ENCODE measurements at places on chromosomes 7 and 10.

DNA sequence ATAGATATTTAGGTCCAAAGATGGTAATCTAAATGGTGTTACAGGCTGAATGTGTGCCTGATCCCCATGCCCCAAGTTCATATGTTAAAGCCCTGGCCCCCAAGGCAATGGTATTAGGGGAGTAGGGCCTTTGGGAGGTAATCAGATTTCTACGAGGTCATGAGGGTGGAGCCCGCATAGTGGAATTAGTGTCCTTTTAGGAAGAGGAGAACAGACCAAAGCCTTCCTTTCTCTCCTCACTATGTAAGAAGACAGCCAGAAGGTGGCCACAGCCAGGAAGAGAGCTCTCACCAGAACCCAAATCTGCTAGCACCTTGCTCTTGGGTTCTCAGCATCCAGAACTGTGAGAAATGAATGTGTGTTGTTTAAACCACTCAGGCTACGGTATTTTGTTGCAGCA lies 15.2 kb downstream of the ERVW-1 start:
- DNase-seq = no peak

DNA sequence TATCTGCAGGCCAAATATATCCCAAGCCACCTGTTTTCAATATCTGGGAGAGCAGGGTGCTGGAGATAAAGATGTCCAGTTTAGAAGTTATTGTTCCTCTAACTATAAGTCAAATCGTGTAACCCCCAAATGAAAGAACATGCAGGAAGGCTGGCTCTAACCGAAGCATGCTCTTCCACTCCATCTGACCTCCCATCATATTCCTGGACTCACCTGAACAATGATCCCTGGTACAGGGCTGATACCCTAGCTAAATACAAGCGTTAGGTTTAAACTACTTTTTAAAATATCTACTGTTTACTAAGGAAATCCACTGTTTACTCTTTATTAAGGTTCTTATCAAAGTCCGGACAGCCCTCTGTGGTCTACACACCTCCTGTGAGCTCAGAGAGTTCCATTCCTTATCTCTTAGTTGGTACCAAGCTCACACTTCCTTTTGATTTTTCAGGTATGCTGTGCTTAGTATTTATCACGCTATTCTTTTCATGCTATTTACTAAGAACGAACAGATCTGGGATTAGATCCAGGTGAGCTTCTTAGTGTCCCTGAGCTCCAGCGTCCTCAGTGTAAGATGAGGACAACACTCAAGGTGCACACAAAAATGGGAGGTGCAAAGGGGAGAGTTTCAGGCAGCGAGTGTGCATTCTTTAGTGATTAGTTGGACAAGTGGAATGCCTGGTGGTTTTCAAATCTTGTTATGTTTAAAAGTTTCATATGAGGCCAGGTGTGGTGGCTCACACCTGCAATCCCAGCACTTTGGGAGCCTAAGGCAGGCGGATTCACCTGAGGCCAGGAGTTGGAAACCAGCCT lies 23.6 kb upstream of the COBL start:
- no peak for DNase-seq

GRCh38 chr7:5539013-5539411 lies 115.4 kb upstream of the TNRC18 start:
- no peak for DNase-seq

DNA sequence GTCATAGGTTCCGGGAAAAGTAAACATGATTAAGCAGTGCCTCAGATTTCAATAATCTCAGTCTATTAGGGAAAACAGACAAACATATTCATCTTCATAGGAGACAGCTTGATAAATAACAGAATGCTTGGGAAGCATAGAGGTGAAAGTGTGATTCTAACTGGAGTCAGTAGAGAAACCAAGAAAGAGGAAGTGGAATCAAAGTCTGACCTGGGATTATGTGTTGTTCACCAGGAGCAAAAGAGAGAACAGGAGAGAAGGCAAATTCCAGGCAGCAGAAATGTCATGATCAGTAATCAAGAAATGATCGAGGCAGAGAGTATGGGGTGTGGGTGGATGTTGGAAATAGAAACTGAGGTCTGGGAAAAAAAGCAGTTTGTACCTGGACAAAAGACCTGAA lies 43.7 kb downstream of the DGKB start:
- no peak for DNase-seq

- no peak for DNase-seq
Measured at GRCh38 chr7:26684447-26684846, 179.9 kb downstream of the SKAP2 start.

DNA sequence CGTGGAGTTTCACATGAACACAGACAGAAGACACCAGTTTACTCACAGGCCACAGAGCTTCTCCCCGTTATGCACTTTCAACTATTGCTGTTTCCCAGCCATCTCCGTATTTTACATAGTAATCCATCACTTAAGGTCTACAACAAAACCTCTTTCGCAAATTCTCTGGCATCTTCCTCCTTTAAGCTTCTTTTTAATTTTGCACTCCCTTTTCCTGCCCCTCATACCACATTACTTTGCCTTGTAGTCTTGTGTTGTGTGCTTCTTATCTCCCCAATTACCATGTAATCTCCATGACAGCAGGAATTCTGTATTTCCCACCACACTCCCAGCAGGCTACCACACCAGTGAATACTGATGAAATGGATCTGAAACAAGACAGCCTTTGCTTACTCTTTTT lies 87.3 kb downstream of the ODAD2 start:
- no peak for DNase-seq

DNA sequence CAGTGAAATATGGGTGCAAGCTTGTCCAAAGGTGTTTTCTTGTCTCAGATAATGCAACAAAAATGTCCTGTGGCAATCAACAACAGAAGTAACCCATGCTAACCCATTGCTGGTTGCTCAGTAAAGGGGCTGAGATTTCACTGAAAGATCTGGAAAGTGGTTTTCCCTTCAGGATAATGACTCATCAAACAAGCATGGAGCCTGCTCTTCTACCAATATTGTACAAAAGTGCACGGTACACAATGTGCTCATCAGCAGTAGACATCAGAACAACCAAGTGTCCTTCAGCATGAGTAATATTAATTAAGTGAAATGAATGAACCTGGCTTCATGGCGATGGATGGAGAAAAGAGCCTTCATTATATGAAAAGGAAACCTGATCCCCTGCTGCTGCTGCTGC lies 287.1 kb upstream of the NEBL start:
- no peak for DNase-seq

DNA sequence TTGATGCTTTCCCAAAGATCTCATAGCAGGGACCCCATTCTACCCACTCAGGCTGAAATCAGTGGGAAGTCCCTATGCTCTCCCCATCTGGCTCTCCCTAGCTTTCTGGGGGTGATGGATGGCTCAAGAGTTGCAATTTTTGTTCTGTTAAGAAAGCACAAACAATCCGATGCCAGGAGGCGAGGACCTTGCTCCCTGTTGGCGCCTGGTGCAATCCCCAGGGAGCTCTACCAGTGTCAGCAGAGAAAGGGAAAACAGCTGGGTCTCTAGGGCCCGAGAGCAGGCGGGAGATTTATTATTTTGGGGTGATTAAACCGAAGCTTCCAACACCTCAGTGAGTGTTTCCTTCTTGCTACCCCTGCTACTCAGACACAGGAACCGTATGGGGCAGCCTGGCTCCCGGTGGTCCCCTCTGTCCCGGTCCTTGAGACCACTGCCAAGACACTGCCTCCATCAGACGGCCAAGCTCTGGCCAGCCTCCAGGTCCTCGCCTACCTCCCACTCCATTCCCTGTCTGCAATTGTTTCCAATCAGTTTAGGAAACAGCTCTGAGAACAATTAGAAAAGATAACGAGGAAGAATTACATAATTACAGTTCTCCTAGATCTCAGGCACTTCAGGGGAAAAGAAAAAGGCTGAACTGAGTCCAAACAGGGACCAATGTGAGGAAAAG lies 147.9 kb downstream of the PLXNA4 start:
- no peak for DNase-seq

- no peak for DNase-seq
Measured at GRCh38 chr7:114083166-114084001, 164.6 kb upstream of the PPP1R3A start.

DNA sequence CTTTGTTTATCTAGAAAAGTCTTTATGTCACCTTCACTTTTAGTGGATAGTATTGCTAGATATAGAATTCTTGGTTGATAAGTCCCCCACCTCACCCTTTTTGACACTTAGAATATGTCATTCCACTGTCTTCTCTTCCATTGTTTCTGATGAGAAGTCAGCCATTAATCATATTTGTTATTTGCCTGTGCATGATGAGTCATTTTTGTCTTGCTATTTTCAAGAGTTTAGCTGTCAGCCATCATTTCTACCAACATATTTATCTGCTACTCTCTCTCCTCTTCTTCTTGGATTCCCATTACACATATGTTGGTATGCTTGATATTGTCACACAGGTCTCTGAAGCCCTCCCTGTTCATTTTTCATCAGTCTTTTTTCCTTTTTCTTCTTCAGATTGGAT lies 160.8 kb upstream of the TCF7L2 start:
- no peak for DNase-seq

DNA sequence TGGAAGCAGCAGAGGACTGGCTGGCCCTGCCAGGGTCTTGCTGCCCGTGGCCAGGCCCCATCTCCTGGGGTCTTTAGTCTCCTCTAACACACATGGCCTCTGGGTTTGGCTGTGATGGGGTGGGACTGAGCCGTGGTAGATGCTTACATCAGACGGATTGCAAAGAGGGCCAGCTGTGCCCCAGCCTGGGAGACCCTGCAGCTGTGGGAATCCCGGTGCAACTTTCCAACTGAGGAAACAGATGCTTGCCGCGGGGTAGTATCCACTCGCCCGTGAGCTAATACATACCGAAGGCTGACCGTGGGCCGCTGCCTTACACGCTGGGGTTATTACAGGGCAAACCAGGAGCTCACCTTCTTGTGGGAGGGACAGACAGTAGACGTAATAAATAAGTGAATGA lies 24.1 kb upstream of the SH2B2 start:
- no peak for DNase-seq

DNA sequence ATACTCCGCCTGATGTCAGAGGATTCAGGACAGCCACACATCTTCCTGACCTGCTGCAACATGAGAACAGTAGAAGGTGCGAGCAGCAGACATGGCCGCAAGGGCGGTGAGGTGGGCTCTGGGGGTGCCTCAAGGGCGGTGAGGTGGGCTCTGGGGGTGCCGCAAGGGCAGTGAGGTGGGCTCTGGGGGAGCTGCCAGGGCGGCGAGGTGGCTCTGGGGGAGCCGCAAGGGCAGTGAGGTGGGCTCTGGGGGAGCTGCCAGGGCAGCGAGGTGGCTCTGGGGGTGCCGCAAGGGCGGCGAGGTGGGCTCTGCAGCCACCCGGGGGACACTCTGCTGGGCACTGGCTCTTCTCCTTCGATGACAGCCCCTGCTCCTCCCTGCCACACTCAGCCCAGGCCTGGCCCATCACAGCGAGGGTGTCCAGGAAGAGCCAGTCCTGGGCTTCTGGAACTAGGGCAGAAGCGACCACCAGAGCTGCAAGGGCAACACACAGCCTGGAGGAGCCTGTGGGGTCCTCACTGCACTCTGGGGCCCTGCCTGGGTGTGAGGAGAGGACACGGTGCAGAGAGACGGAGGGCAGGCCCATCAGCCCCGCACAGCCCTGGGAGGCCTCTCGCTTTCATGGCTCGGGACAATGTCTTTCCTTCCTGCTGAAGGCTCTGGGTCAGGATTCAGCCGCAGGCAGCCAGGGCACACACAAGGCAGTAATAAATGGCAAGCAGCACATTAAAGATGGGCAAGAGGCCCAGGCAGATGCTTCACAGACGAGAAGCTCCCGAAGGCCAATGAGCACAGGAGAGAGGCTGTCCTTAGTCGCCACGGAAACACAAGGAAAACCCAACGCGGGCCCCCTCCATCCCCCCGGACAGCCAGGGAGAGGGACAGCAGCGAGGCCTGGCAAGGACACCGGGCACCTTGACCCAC lies 42.5 kb downstream of the STK32C start:
- no peak for DNase-seq

GRCh38 chr10:67818323-67818722 lies 19.7 kb downstream of the DNAJC12 start:
- DNase-seq = no peak

DNA sequence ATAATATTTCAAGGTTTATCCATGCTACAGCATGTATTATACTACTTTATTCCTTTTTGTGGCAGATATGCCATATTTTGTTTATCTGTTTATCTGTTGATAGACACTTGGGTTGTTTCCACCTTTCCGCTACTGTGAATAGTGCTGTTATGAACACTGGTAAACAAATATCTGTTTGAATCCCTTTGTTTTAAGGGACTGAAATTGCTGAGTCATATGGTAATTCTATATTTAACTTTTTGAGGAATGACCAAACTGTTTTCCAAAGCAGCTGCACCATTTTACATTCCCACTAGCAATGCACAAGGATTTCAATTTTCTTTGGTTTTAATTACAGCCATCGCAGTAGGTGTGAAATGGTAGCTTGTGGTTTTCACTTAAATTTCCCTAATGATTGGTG lies 3.4 kb downstream of the C10orf53 start:
- no peak for DNase-seq

GRCh38 chr10:126408953-126409641 lies 20.8 kb upstream of the ADAM12 start:
- DNase-seq = no peak

DNA sequence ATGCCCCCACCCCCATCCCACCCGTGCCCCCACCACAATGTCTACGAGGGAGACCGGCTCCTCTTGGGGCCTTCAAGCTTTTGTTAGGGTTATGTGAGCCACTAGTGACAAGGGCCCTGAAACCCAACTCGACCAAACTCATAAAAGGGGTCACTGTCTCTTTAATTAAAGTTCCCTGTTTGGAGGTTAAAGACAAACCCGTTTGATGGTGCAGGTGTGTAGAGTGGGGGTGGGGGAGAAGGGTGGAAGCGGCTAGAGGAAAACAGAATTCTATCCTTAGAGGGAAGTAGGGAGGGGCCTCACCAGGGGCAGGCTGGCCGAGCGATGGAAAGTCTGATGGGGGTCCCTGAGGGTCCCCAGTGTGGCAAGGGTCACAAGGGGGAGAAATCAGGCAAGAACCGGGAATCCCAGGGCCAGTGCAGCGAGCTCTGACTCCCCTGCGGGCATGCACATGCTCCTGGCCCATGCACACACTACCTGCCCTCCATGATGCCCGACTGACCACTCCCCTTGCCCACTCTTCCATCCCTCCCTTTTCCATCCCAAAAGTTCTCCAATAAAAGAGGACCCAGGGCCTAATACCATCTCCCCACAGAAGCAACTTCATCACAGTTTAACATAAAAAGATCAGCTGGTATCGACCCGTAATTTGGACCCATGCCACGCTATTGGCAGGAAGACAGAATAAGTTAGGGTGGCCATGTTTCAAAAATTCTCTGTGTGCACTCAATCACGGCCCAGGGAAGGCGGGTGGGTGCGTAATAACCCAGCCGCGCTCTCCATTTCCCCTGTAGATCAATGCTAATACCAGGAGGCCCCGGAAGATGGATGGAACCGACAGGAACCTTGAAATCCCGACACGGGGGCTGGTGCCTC lies 35.9 kb upstream of the SLF2 start:
- no peak for DNase-seq

- DNase-seq = no peak
Measured at GRCh38 chr7:157299317-157299612, 37.5 kb upstream of the DNAJB6 start.
